ENCODE measurements at places on chromosomes 7 and 10.

DNA sequence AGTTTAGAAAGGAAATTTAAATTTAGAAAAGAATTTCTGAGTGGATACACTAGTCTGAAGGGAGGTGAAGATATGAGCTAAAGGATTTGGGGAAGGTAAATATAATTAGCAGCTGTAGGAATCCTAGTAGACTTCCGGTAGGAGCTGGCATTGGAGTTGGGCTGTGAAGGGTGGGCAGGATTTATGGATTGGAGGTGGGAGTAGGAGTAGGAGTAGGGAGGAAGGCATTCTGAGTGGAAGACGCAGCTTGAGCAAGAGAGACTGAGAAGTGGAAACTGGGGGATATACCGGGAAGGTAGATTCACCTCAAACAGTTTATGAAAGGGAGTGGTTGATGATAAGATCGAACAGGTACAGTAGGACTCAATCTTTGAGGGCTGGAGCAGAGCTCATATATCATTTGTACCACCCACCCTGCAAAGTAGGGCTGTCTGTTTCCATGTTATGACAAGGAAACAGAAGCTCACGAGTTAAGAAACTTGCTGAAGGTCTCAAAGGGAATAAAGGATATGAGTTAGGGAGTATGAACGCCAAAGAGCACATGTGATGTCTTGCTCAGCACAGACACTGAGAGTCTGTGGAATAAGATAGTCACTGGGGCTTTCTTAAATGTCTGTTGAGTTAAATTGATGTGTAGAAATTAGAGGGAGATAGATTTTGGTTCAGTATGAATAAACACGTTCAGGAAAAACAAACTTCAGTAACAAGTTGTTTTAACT, 81.6 kb downstream of the RPS24 start:
- DNase-seq = no peak

- no peak for DNase-seq
These were observed 13.9 kb upstream of the AGR2 start for GRCh38 chr7:16818732-16819131.

DNA sequence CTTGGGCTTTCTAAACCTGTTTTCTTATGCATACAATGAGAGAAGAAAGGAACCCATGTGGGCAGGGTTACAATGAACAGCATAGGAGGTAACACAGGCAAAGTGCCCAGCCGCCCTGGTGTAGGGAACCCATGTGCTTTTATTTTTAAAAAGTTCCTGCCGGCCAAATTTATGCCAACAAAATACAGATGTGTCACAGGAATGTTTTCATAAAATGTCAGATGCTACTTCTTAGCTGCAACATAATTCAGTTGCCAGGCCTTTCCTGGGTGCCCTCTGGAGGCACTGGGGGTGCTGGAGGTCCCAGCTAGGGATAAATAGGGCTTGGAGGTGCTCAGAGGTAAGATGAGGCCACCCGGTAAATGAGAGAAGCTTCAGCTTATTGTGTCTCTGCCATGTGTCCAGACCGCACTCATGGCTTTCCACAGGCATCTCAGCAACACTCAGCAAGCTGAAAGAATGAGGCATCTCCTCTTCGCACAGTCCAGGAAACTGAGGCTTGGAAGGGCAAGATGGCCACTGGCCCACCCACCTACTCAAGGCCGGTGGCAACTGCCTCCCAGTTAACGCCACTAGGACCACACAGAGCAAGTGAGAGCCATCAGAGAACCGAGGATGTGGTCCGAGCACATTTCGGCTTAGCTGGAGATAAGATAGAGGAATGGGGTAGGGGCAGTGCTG, 58.3 kb downstream of the CPXM2 start:
- no peak for DNase-seq

GRCh38 chr7:44854644-44855364, 6.9 kb upstream of the H2AZ2 start:
- no peak for DNase-seq

Data from pons (tissue), 1 donor.